Activated CD4-positive, alpha-beta T cell treated with anti-CD3 and anti-CD28 coated beads for 36 hours (primary cell): ENCODE measurements at places on chromosomes 6 and 20.

GRCh38 chr6:146679386-146679785 is 80.6 kb downstream of the ADGB start:
- no peak for DNase-seq

GRCh38 chr6:170013815-170014214 is 262.4 kb downstream of the ERMARD start:
- no peak for DNase-seq

GRCh38 chr20:40946451-40946850 is 82.2 kb upstream of the TOP1 start:
- DNase-seq, result no peak

- no peak for DNase-seq
These were observed 104.4 kb downstream of the SMOC2 start for GRCh38 chr6:168545428-168545827.

DNA sequence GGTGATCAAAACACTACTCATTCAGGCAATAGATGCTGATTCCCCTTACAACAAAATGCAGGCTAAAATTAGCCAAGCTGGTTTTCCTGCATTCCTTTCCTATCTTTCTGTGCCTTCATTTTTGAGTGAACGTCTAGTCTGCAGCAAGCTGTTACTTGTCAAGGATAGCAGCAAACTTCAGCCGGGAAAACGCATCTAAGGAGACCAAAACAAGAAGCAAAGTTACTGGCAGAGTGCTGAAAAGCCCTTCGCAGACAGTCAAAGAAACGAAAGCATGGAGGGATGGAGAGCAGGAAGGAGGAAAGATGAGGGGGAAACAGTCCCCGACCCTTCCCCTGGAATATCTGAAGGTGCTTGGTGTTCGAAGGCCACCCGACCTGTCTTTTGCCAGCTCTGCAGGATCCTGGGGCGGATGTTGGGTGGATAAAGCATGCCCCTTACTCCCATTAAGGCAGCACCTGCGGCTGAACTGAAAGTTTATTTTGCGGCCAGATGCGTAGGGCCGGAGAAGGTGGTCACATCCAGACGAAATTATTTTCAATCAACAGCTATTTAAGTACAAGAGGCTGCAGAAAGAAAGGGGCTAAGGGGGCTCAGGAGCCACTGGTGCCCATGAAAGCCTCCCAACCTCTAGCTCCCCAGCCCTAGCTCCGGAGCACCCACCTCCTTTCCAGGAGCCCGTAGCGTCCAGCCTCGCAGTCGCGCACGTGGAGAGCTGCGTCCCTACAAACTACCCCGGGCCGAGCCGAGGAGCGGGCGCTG is 538 bp downstream of the FERMT1 start:
- no peak for DNase-seq

DNA sequence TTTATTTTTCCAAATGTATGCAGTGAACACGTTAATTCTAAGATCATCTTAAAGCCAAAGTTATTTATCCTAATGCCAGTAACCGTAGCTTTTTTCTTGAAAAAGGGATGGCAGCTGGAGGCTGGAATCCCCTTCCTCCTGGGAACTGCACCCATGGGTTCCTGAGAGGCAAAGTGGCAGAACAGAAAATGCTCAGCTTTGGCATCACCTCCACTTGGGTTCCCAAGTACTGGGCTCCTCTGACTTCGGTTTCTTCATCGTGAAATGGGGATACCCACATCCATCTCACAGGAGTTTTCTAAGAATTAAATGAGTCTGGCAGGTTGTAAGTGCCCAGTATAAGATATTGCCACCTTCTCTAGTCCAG is 6.2 kb upstream of the DDX43 start:
- no peak for DNase-seq

- no peak for DNase-seq
These were observed 119.1 kb upstream of the CD93 start for GRCh38 chr20:23205211-23205610.
